ENCODE measurements at places on chromosomes 12 and 14.

DNA sequence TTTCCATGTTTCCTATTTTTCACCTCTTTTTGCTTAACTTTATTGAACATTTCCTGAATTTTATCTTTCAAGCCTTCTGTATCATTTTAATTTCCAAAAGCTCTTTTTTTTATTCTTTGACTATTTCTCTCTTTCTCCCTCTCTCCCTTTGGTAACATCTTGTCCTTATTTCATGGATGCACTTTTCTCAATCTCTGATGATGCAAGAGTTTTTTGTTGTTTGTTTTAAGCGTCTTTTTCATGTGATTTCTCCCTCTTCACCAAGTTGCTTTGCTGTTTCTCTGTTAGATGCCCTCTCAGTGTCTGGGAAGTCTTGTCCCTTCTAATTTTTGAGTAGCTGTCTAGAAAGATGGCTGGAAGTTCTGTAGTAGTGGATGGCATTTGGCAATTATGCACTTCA is 62.6 kb downstream of the ANO6 start:
- no peak for DNase-seq

GRCh38 chr12:53764615-53765014 is 12.8 kb upstream of the CISTR start:
- DNase-seq = no peak

DNA sequence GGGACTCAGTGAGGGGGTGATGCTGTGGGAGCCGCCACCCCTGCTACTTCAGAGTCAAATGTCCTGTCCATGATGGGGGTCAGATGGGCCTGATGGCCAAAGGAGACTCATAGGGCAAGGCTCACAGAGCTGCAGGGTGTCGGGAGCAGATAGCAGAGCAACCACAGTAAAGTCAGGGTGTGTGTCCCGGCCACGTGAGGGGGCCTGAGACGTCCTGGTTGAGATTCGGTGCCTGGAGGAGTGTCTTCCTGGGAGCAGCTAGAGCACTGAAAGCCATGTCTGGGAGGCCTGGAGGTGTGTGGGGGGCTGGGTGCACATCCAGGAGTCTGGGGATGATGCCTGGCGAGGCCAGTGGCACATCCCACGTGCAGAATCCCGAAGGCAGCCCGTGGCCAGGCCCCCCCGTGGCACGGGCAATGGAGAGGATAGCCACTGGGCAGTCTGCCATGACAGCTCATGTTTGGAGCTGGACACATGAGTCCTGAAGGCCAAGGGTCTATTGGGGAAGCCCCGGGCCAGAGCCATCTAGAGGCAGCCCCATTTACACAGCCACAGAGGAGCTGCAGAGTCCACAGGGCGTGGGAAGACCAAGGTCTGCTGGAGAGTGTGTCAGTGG is 308.0 kb upstream of the SFSWAP start:
- no peak for DNase-seq

DNA sequence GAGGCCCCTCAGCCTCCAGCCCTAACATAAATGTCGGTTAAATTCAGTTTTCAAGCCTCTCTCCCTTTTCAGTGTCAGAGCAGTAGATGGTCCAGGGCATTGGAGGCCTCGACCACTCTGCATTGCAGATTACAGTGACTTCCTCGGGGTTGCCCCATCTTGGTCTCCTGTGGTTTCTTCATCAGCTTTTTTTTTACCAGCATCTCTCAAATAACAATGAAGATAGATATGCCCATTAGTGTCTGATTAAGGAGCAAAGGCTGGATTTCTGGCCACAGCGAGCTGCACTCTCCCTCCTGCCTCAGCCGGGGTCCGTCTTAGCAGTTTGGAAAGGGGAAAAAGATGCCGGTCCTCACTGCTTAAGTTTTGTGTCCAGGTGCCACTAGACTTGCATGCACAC is 49.7 kb downstream of the C14orf132 start:
- peak; percentile 30 for DNase-seq

DNA sequence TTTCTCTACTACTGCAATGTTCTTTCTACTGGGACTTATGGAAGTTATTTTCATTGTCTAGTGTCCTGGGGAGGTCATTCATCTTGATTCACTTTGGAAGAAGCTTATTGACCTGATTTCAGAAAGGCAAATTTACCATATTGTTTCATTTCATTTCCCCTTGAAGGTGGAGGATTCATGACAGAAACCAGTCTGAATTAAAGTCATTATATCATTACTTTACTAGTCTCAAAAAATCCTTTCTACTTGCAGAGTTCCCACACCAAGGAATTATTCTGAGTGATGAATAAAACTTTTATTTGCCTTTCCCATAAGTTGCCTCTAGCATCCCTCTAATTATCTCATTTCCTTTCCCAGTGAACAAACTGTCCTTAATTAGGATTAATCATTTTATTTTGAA is 163.8 kb downstream of the RASSF9 start:
- no peak for DNase-seq

GRCh38 chr12:115037830-115038229 is 353.9 kb upstream of the TBX3 start:
- no peak for DNase-seq

- DNase-seq = no peak
These were observed 69.0 kb upstream of the REP15 start for GRCh38 chr12:27627123-27627852.

- DNase-seq = no peak
These were observed 40.7 kb upstream of the HDAC7 start for GRCh38 chr12:47860279-47860841.

DNA sequence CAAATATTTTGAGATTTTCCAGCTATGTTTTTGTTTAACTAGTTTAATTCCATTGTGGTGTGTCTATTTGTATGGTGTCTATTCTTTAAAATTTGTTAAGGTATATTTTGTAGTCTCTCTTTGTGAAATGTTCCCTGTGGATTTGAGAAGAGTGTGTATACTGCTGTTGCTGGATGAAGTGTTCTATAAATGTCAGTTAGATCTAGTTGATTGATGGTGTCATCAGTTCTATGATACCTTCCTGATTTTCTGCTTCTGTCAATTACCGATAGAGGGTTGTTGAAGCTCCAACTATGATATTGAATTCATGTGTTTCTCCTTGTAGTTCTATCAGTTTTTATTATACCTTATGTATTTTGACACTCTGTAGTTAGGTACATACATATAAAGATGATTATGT is 53.1 kb downstream of the FUT8 start:
- DNase-seq = no peak

- DNase-seq = no peak
These were observed 35.6 kb downstream of the GNS start for GRCh38 chr12:64723630-64724029.

GRCh38 chr14:100972118-100972897 is 68.8 kb upstream of the RTL1 start:
- DNase-seq = no peak

- no peak for DNase-seq
These were observed 88.0 kb upstream of the TMEM132C start for GRCh38 chr12:128178966-128179365.

DNA sequence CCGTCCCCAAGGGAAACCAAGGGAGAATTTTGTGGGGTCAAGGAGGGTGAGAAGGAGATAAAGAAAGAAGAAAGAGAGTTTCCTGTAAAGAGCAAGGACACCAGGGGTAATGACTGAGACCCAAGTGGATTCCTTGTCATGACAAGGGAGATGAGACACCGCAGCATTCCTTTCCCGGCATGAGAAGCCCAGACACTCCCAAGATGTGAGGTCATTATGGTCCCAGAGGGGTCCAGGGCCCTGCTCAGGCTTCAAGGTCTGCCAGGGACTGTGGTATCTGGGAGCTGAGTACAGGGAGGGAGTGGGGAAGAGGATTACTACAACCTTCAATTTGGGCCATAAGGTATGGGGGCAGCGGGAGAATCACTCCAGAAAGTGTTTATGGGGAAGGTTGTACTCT is 58.1 kb downstream of the SPTB start:
- DNase-seq = no peak

- DNase-seq = no peak
These were observed 30.2 kb upstream of the NAV3 start for GRCh38 chr12:77800501-77800900.

DNA sequence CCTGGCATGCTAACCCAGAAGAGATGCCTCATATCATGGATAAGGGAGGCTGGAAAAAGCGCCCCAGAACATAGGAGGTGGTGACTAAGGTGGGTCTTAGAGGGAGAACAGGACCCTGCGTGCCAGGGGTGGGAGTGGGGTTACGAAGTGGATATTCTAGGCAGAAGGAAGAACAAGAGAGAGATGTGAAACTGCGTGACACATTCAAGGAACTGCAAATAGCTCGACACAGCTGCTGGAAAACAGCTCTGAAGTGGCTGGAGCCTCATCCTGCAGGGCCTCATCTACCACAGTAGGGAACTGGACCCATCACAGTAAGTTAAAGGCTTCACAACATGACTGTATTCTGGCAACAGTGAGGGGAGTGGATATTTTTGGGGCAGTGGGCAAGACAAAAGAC is 61.1 kb downstream of the RNF34 start:
- no peak for DNase-seq

- DNase-seq = no peak
These were observed 44.0 kb downstream of the TFCP2 start for GRCh38 chr12:51128919-51129318.

DNA sequence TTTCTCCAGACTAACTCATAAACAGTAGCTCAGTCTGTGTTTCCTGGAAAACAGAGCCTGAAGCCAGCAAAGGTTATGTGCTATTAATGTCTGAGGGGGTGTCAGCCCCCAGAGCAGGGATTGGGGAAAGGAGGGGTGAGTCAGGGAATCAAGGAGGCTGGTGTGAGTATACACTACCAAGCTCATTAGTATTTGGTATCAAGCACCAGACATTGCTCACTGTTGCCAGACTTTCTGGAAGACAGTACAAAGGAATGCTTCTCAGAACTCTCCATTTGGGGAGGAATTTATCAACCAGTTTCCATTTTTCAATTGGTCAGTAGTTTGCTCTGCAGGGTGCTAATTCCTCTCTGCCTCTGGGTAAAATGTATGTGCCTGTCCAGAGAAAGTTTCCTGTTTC is 443.4 kb downstream of the GLT1D1 start:
- no peak for DNase-seq

DNA sequence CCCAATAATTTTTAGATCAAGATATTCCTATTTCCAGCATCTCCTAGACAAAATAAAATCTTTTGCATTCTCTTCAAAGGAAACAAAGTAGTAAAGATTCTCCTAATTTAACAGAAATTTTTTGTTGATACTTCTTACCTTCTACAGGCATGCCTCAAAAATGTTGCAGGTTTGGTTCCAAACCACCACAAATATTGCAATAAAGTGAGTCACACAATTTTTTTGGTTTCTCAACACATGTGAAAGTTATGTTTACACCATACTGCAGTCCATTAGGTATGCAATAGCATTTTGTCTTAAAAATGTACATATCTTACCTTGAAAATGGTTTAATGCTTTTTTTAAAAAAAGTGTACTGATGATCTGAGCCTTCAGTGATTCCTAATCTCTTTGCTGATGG is 65.6 kb upstream of the USP15 start:
- DNase-seq = no peak

DNA sequence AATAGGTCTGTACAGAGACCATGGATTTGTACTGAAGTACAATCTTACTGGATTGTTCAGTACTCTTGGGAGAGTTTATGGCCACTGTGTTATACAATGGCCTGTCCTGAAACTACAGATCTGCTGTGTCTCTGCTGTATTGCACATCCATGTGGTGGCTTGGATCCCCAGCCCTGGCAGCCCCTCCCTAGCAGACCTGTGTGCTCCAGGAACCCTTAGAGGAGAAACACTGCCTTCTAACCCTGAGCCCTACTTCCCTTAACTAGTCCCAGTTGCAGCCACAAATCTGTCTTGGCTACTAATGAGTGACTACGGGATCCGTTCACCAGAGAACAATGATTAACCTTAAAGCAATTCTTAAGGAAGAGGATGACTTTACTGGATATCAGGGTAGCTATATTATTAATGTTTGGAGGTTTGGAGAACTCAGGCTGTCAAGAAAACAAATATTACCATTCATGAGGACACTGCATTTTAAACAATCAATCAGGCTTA is 27.7 kb downstream of the RNF34 start:
- no peak for DNase-seq

DNA sequence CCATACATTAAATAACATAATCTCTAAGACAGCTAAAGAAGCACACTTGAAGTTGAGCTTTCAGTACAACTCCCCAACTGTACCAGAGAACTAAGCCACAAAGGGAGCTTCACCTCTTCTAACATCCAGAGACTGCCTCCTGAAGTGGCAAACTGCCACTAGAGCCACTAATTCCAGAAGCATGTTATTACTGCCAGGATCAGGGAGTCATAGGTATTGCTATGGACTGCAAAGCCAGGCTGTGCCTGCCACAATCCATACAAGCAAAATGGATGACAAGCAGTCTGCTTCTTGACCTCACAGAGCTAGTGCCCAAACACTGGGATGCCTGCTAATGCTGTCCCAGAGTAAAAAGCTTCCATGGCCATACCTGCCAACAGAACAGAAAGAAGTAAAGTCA is 160.1 kb downstream of the STXBP6 start:
- DNase-seq = no peak

DNA sequence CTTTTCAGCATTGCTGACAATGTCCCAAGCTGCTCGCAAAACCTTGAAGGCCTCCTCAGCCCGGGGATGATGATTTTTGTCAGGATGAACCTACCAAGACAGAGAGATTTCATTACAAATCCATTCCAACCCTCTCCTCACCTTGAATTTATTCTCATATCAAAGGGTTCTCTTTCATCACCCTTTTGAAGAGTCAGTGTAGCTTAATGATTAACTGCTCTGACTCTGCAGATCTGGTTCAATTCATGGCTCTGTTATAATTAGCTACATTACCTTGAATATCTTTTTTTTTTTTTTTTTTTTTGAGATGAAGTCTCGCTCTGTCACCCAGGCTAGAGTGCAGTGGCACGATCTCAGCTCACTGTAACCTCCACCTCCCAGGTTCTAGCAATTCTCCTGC is 5.6 kb downstream of the ORMDL2 start:
- no peak for DNase-seq

- no peak for DNase-seq
These were observed 21.2 kb downstream of the TDG start for GRCh38 chr12:103986829-103987228.

DNA sequence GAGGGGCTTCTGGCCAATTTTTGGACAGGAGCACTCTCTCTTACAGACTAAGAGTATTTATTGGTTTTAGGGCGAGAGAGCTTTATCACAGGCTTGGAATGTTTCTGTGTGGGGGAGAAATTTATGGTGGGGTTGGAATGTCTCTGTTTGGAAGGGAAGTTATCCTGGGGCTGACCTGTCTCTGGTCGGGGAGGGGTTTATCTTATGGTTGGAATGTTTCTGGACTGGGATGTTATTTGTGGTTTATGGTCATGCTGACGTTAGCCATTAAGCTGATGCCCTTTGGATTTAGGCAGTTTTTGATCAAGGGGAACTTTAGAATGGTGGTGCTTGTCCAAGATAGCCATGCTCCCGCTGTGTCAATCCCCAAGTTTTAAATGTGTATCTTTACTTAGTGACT is 614.8 kb downstream of the DIO2 start:
- no peak for DNase-seq

- no peak for DNase-seq
These were observed 63.7 kb upstream of the DNM1L start for GRCh38 chr12:32615441-32615840.

- no peak for DNase-seq
These were observed 77.6 kb upstream of the FUT8 start for GRCh38 chr14:65334765-65335410.

- no peak for DNase-seq
These were observed 37.7 kb downstream of the PPFIBP1 start for GRCh38 chr12:27561535-27562350.

GRCh38 chr14:22291406-22291805 is 297.6 kb downstream of the DAD1 start:
- DNase-seq = no peak

- no peak for DNase-seq
These were observed 41.6 kb downstream of the RNF34 start for GRCh38 chr12:121441555-121441954.

- peak; percentile 64 for DNase-seq
These were observed 1288.4 kb downstream of the AACS start for GRCh38 chr12:126353604-126354003.
